B cell (primary cell): ENCODE measurements at places on chromosomes 7 and 10. TPM values are rescaled to one million over a fixed set of nuclear protein-coding genes. Genes with fewer than 3 reads are reported as not detected.

Gene OLAH
- total RNA-seq: not detected in 2 replicates

DNA sequence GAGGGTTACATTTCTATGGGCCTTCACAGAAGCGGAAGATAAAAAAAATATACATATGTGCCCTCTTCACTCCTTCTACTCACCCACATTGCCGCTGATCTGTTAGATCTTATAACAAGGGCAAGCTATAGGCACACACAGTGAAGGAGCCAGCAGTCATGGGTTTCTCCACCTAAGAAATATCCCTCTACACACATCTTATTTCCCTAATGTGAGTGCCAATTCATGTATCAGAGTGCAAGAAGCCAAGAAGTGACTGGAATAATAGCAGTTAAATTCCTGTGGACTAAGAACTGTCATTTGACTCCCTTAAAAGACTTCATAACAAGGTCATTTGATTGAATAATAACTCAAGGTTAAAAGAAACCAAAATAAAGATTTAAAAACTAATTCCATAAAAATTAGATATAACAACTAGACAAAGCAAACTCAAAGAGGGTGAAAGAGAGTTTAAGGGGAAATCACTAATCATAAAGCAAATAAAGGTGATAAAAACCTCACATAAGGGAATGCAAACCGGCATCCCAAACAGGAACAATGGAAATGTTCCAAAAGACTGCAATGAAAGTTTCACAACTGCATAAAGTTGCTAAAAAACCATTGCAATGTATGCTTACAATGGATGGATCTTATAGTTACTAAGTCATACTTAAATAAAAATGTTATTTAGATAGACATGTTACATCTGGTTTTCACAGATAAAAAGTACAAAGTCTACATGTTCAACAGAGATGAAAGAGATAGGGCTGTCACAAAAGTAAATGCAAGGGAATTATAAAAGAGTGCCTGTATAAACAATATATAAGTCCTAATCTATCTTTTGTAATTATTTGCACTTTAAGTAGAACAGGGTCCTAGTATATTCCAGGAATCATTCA, 42.8 kb downstream of the ARHGAP21 start:
- DNase-seq: no peak

DNA sequence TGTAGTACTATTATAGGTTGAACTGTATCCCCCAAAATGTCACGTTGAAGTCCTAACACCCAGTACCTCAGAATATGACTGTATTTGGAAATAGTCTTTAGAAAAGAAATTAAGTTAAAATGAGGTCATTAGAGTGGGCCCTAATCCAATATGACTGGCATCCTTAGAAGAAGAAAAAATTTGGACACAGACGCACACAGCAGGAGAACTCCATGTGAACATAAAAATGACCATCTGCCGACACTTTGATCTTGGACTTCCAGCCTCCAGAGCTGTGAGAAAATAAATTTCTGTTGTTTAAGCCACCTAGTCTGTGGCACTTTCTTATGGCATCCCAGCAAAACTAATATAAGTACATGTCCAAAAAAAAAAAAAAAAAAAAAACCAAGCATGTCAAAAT, 225.8 kb downstream of the PARD3 start:
- DNase-seq: no peak

Gene ADAMTS14
- total RNA-seq: not detected in 2 replicates
